Spleen (tissue), 13 donors: ENCODE measurements at places on chromosomes 1 and 21.

DNA sequence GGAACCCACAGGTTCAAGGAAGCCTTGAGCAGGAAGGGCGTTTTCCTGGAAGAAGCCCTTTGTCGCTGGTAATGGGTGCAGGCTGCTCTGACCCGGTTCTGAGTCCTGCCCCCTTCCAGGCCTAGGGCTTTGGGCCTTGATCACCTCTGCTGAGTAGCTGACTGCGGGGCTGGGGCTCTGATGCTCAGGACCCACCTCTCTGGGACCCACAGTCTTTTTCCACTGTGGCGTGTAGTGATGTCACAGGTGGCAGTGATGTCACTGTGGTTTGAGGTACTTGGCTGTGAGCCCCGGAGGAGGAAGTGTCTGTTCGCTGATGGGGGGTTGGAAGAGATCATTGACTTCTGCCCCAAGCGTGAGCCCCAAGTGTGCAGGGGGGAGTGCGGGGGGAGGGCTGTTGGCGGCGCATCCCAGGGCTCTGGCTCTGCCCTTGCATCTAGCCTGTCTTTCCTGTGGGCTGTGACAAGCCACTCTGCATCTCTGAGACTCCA is 6.9 kb downstream of the TNFRSF1B start:
- H3K4me3 ChIP-seq: no peak overlapping the region
- DNase-seq: peak; percentile 93
- H3K27me3 ChIP-seq: no peaks in the 10 kb centered on the region
- peaks cover 98% of the 10 kb centered on the region for H3K4me1 ChIP-seq
- peak overlapping the region; percentile 98 for H3K27ac ChIP-seq

- DNase-seq: no peak
- no peak overlapping the region for H3K4me3 ChIP-seq
- no peaks in the 10 kb centered on the region for H3K36me3 ChIP-seq
- no peaks in the 10 kb centered on the region for H3K4me1 ChIP-seq
Measured at GRCh38 chr1:13922466-13923110, 222.6 kb downstream of the PRDM2 start.

DNA sequence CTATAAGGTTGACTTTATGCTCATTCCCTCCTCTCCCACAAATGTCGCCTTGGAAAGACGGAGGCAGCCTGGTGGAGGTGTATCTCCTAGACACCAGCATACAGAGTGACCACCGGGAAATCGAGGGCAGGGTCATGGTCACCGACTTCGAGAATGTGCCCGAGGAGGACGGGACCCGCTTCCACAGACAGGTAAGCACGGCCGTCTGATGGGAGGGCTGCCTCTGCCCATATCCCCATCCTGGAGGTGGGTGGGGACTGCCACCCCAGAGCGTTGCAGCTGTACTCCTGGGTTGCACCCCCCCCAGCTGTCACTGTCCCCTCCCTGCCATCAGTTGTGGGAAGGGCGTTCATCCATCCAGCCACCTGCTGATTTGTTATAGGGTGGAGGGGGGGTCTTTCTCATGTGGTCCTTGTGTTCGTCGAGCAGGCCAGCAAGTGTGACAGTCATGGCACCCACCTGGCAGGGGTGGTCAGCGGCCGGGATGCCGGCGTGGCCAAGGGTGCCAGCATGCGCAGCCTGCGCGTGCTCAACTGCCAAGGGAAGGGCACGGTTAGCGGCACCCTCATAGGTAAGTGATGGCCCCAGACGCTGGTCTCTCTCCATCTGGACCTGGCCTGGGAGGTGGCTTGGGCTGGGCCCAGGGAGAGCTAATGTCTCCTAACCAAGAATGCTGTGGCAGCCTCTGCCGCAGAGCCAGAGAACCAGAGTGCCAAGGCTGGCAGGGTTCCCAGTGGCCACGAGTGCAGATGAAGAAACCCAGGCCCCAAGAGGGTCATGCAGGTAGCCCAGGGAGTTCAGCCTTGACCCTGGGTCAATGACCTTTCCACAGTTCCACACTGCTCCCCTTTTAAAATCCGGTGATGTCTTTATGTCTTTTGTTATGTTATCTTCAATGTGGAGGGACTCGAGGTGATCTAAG is 13.1 kb downstream of the PCSK9 start:
- peaks cover 6% of the 10 kb centered on the region for H3K4me1 ChIP-seq
- peaks cover 21% of the 10 kb centered on the region for H3K36me3 ChIP-seq
- no peak overlapping the region for H3K27ac ChIP-seq

- H3K4me3 ChIP-seq: no peak overlapping the region
- H3K36me3 ChIP-seq: no peaks in the 10 kb centered on the region
- peak; percentile 57 for DNase-seq
- no peaks in the 10 kb centered on the region for H3K27me3 ChIP-seq
Measured at GRCh38 chr1:54168206-54168965, 15.6 kb upstream of the CDCP2 start.

- no peak for DNase-seq
- no peak overlapping the region for H3K4me3 ChIP-seq
- no peaks in the 10 kb centered on the region for H3K4me1 ChIP-seq
- H3K27ac ChIP-seq: no peak overlapping the region
- no peaks in the 10 kb centered on the region for H3K27me3 ChIP-seq
Measured at GRCh38 chr1:87880764-87881163, 552.1 kb downstream of the LMO4 start.
